ENCODE measurements at places on chromosomes 12 and 14.

DNA sequence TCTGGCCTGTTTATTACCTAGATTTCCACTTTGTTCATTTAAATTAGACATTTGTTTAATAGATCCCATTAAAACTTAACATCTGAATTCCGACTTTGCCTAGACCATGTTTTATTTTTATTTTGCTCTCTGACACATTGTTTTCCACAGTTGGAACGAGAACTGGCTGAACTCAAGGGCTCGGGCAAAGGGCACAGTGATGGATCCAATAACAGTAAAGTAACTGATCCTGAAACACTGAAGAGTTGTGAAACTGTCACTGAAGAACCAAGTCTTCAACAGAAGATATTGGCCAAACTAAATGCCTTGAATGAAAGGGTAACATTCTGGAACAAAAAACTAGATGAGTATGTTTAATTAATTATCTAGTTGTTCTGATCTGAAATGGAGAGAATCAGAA lies 39.7 kb downstream of the LRRC9 start:
- no peak for DNase-seq

- DNase-seq = no peak
These were observed 729 bp upstream of the GAPDH start for GRCh38 chr12:6533653-6533922.

- DNase-seq = no peak
These were observed 32.1 kb downstream of the DEPDC4 start for GRCh38 chr12:100234591-100235304.

DNA sequence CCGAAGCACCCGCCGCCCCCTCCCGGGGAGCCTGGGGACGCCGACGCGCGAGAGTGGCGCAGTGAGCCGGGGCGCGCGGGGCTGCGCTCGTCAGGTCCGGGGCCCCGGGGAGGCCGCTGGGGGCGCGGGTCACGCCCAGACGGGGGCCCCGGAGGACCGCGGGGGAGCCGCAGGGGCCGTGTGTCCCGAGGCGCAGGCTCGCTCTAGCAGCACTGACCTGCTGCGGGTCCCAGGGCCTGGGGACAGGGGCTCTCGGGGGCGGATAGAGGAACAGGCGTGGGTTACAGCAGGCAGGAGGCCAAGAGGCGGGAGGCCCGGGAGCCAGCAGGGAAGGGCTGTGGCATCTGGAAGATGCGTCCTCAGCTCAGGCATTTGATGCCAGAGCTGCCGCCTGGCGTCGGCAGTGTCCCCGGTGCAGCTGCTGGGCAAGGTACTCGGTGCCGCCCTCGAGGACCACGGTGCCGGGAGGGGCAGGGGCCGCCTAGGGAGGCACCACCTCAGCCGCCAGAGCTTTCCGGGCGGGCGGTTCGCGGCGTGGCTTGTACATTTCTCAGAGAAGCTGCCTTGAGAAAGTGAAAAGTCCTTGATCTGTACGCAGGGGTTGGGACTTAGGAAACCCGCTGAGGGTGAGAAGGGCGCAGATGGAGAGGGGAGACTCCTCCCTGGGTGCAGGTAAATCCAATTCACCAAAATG lies 1.2 kb downstream of the WNT5B start:
- no peak for DNase-seq

GRCh38 chr12:57829025-57829777 lies 10.7 kb upstream of the AVIL start:
- DNase-seq = no peak

GRCh38 chr12:52884526-52885293 lies 20.2 kb downstream of the KRT8 start:
- peak; percentile 66 for DNase-seq

GRCh38 chr12:15634010-15634683 lies 155.0 kb downstream of the EPS8 start:
- no peak for DNase-seq

Measured in stimulated activated CD4-positive, alpha-beta T cell treated with anti-CD3 and anti-CD28 coated beads, Interleukin-2, amount 100 ng/mL, for 4 hours (primary cell).